ENCODE measurements at places on chromosomes 13 and 19.

GRCh38 chr19:31418692-31419430, 69.6 kb upstream of the TSHZ3 start:
- DNase-seq: no peak

GRCh38 chr13:23898101-23898500, 799 bp upstream of the C1QTNF9B start:
- DNase-seq: no peak

DNA sequence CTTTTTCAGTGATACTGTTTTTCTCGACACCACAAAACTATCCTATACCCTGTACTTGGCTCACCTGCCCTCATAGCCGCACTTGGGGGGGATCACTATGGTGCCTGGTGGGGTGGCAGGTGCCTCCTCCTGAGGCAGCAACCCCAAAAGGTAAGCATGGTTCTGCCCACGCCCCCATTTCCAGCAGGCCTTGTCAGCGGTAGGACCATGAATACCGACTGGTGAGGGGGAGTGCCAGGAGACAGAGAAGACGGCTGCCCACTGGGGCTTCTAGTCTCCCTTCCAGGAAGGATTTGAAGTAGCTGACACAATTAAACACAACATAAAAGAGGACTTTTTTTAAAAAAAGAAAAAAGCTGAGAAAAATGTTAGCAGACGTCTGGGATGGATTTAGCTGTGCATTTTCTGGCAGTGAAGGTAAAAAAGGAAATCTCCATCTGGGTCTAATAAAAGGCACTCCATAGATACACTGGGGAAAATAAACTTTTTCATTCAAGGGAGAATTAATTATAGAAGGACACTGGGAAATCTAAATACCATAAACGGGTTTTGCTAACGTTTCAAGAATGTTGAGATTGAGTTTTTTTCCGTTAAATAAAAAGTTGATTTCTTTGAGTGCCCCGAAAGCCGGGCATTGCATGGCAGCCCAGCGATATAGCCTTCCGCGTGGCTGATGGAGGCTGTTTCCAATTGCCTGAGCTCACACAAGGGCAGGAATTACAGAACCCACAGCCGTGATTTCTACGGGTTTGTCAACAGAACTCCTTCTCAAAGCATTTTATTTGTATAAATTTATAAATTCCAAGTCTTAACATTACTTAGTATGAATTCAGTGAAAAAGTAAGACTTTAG, 45.1 kb downstream of the ATP11A start:
- no peak for DNase-seq

- DNase-seq: no peak
Measured at GRCh38 chr13:34372581-34372980, 554.6 kb downstream of the RFC3 start.

All from activated CD8-positive, alpha-beta memory T cell treated with anti-CD3 and anti-CD28 coated beads for 1 hour (primary cell).